T-helper 17 cell (primary cell): ENCODE measurements at places on chromosomes 2 and 18. TPM values are rescaled to one million over a fixed set of nuclear protein-coding genes. Genes with fewer than 3 reads are reported as not detected.

DNA sequence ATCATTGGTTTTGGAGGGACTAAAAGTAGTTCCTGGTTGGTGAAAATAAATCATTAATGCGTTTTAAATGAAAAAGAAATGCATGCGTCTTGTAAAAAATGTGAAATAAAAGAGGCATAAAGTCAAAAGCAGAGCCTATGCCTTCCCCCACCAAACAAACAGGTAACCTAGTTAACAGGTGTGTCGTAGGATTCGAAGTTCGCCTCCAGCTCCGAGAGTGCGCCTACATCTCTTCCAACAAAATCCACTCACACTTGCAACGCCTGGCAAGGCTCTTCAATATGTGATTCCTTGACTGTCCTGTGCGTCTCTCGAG lies 677 bp upstream of the SMAD4 start:
- DNase-seq: no peak

GRCh38 chr2:109348671-109349502 lies 219.9 kb downstream of the SH3RF3 start:
- peak; percentile 22 for DNase-seq

GRCh38 chr18:62464266-62464665 lies 58.6 kb upstream of the ZCCHC2 start:
- DNase-seq: no peak

The CXXC1 gene
- total RNA-seq: 129 TPM

DNA sequence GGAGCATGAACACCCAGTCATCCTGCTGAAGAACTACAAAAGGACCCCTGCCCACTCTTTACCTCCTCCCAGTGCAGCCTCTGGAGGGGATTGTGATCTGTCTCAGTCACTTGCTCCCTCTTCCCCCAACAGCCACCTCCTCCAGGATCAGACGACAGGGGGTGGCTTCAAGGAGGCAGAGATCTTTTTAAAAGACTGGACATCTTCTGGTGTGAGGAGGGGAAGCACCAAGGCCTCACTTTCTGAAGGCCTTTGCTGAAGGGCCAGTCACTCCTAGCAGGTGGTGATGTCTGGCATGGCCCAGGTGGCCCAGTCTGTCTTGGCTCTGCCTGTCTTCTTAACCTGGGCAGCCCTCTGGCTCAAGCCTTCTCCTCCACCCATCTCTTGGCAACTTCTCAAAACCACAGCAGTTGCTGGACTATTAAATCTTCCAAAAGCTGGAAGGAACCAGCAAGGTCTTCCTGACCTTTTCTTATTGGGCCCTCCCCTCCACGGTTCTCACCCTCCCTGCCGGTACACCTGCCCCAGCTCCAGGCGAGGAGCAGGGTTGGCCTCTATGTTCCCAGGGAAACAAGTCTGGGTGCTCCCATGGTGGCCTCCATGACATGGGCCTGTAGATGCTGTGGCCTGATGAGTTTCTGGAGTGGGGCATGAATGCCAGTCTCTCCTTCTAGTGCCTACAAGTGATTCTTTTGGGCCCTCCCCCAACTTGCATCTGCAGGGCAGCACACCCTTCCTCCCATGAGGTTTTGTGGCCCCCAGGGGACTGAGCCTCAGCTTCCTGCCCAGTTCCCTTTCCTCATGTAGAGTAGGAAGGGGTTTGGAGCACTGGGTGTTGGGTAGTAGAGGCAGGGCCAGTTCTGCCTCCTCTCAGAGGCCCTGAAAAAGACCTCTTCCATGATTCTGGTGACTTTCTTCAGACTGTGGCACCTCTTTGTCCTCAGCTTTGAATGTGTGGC lies 5.0 kb upstream of the ATP6V1B1 start:
- DNase-seq: no peak

DNA sequence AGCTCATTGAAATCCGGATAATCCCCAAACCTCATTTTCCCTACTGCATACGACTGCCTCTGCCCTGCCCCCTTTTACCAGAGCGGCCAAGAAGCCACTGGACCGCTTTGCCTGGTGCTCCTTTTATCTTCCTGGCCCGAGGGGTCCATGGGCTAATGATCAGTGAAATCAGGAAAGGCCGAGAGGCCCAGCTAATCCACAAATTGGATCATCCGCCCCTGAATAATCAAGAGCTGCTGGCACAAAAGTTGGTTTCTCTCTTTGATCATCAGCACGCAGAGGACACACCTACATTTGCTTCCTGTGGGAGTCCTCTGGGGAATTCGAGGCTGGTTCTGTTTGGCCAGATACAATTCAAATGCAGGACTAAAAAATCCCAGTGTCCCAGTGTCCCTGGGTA lies 144.5 kb downstream of the INSIG2 start:
- DNase-seq: no peak

The C2orf72 gene
- not detected for total RNA-seq

DNA sequence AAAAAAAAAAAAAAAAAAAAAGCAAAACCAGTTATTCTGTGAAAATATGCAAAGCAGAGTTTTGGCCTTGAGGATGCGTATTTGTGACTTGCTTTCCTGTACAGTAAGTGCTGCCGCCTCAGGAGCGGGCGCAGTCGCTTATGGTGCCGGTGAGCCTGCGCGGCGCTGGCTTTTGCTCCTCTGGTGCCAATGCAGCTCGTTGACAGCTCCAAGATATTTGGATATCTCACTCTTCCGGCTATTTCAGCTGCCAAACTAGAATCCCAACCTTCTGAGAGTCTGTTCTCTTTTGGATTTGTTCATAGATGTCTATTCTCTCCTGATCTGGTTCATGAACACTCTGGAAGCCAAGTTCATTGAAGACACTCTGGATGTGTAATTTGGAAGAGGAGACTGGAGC lies 184.1 kb downstream of the AGAP1 start:
- DNase-seq: no peak

DNA sequence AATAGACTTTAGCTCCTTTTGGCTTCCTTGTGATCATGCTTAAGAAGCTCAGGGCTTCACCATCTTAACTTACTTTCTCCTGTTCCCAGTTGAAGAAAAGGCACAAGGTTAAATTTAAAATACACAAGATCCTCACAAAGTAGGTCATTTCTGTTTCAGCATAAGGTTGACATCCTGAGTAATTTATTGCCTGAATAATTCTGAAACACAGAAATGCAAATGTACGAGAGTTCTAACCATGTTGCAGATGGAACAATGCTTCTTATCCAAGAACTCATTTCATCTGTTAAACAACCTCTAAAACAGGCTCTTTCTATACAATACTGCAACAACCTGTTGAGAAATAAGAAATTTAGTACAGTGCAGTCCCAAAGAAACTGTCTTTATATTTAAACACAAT lies 395.2 kb downstream of the BCL11A start:
- DNase-seq: no peak

GRCh38 chr18:60663060-60663989 lies 290.8 kb upstream of the MC4R start:
- no peak for DNase-seq

The CRYGD gene
- not detected for total RNA-seq

The TWSG1 gene
- total RNA-seq: 6.1 TPM

The CAD gene
- total RNA-seq: 27.2 TPM

The PMAIP1 gene
- total RNA-seq: 111 TPM

The SERPINB8 gene
- 6.7 TPM for total RNA-seq

The C2orf81 gene
- 2.9 TPM for total RNA-seq

The PER2 gene
- 40.7 TPM for total RNA-seq

GRCh38 chr2:180208841-180209240 lies 201.7 kb upstream of the CWC22 start:
- no peak for DNase-seq

The DNAJB2 gene
- total RNA-seq: 120 TPM

DNA sequence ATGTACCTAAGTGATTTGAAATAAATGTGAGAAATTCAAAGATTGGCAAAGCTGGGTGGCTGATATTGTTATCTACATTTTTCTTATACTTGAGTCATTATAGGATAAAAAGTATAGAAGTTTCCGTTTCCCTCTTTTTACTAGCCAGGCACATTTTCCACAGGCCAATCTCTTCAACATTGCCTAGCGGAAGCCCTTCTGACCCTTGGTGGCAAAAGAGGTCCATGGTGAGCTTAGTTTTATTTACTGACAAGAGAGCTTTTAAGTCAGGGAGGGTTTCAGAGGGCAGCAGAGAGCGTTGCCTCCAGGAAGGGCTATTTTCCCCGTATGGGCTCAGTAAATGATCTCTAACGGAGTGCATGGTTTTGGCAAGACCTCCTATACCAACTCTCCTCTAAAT lies 15.1 kb upstream of the RHOB start:
- no peak for DNase-seq

DNA sequence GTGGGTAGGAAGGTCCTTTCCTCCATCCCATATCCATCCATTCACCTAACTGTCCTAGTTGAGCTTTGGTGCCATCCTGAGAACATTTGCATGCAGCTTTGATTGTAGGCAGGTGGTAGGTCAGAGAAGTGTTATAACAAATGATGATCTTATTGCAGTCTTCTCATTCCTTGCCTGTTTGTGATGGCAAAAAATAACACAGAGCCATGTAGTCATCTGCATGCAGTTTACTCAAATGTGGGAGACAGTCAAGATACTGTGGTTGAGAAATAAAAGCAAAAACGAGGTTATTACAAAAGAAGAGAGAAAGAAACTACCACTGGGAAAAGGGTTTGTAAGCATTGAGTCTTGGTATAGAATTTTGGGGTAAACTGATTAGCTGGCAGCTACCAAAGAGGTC lies 66.3 kb downstream of the AOX1 start:
- DNase-seq: no peak
